ENCODE measurements at places on chromosomes 4 and X. TPM values are rescaled to one million over a fixed set of nuclear protein-coding genes. Genes with fewer than 3 reads are reported as not detected.

- no peak overlapping the region for H3K27ac ChIP-seq
- no peaks in the 10 kb centered on the region for H3K27me3 ChIP-seq
- no peak overlapping the region for H3K4me3 ChIP-seq
- DNase-seq: no peak
- no peaks in the 10 kb centered on the region for H3K36me3 ChIP-seq
Measured at GRCh38 chrX:41604766-41605543, 83.8 kb upstream of the GPR34 start.

DNA sequence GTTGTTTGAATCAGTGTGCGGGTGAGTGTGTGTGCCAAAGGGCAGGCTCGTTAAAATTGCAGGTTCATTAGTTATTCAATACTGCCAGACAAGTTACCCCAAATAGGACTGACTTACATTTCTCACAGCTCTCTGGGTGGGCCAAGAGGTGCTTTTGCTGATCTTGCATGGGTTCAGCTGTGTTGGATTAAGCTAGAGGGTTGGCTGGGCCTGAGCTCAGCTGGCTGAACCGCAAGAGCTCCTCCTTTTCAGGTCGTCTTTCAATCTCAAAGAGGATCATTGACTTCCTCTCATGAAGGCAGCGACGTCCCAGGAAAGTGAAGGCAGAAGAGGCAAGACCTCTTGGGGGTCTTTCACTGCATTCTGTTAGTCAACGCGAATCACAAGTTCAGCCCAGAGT is 343.3 kb upstream of the FRG1 start:
- no peaks in the 10 kb centered on the region for H3K36me3 ChIP-seq
- no peaks in the 10 kb centered on the region for H3K4me1 ChIP-seq
- no peak for DNase-seq
- no peak overlapping the region for H3K27ac ChIP-seq
- no peaks in the 10 kb centered on the region for H3K27me3 ChIP-seq
- no peak overlapping the region for H3K4me3 ChIP-seq

DNA sequence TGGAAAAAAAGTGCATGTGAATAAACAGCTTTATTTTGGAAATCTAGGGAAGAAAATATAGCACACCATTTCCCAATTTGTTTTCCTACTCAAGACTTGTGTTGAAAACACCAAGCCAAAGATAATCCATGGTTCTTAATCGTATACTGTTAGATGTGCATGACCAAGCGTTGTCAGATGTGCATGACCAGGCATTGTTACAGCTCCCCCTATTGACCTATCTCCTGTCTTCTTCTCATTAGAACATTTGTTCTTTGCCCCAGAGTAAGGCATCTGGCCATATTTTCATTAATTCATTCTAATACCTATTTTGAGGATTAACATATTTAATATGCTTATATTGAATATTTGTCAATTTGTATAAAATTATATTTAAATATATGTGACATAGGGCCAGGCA is 14.4 kb upstream of the VCX start:
- no peaks in the 10 kb centered on the region for H3K27me3 ChIP-seq
- DNase-seq: peak; percentile 1
- H3K36me3 ChIP-seq: no peaks in the 10 kb centered on the region
- no peak overlapping the region for H3K27ac ChIP-seq

- H3K36me3 ChIP-seq: no peaks in the 10 kb centered on the region
- H3K27me3 ChIP-seq: peaks cover 22% of the 10 kb centered on the region
- H3K4me1 ChIP-seq: no peaks in the 10 kb centered on the region
- H3K27ac ChIP-seq: no peak overlapping the region
- no peak for DNase-seq
Measured at GRCh38 chr4:120924931-120925330, 2.4 kb upstream of the PRDM5 start.

DNA sequence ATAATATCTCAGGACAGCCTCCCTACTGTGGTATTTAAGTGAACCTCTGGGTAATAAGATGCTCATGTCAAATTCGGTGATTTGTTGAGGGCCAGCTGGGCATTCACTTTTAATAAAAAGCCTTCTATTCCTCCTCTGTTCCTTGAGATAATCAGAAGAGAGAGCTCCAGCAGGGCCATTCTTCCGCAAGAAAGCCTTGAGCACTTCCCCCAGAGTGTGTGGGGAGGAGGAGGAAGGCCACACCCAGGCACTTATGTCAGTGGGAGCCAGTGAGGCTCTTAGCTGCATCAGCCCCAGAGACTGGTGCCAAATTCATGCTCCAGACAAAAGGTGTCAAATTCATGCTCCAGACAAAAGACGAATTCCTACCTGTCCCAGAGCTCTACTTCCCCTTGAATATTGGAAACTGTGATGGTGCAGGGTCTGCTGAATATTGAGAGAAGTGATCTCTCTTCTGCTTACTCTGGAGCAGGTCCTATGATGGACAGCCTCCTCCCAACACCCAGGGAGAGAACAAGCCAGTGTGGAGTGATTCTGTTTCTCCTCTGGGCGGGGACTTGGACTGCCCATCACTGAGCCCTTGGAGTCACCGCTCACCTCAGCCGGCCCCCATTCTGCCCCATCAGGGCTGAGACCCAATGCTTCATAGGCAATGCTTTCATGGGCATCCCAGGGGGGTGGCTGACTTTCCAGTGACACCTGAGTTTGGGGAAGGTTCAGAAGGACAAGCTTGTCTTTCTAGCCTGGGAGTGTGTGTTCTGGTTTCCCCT is 68.1 kb downstream of the FHDC1 start:
- 0 out of 2 replicates have a peak, but pooled peaks cover 7% of the 10 kb centered on the region for H3K4me1 ChIP-seq
- H3K27me3 ChIP-seq: peaks cover 47% of the 10 kb centered on the region
- no peak overlapping the region for H3K27ac ChIP-seq
- DNase-seq: no peak

DNA sequence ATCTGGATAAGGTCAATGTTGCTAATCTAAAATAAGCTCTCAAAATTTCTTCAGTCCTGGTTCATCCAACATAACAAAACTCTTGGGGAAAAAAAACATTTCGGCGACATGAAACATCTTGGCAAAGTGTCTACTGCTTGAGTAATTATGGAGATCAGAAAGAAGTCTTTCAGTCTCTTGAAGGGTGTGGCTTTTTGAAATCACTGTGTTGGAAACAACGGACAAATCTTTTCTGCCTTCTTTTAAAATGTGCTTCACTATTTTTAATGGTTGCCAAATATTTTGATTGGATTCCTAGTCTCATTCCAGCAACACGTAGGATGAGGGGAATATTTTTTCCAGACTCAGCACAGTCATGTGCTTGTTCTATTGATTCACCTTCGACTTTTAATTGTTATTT is 138.6 kb downstream of the KLHL8 start:
- no peak overlapping the region for H3K27ac ChIP-seq
- DNase-seq: no peak
- no peak overlapping the region for H3K4me3 ChIP-seq
- no peaks in the 10 kb centered on the region for H3K27me3 ChIP-seq

GRCh38 chr4:170687751-170688150 is 598.0 kb upstream of the AADAT start:
- DNase-seq: no peak
- no peak overlapping the region for H3K4me3 ChIP-seq
- no peaks in the 10 kb centered on the region for H3K27me3 ChIP-seq
- no peaks in the 10 kb centered on the region for H3K36me3 ChIP-seq
- no peak overlapping the region for H3K27ac ChIP-seq

Gene SPANXC
- total RNA-seq: not detected

Gene COL25A1
- total RNA-seq: not detected

Gene EFHC2
- not detected for total RNA-seq

Gene TLR2
- 0.73 TPM for total RNA-seq
